Amniotic stem cell (primary cell): ENCODE measurements at places on chromosomes 12 and 14.
A peak's percentile ranks its signal among the peaks of the same experiment; 100 is the strongest.

- no peak for DNase-seq
Measured at GRCh38 chr14:96568621-96569020, 66.4 kb downstream of the PAPOLA start.

GRCh38 chr14:52853522-52853854, 62.1 kb upstream of the GNPNAT1 start:
- DNase-seq = no peak

DNA sequence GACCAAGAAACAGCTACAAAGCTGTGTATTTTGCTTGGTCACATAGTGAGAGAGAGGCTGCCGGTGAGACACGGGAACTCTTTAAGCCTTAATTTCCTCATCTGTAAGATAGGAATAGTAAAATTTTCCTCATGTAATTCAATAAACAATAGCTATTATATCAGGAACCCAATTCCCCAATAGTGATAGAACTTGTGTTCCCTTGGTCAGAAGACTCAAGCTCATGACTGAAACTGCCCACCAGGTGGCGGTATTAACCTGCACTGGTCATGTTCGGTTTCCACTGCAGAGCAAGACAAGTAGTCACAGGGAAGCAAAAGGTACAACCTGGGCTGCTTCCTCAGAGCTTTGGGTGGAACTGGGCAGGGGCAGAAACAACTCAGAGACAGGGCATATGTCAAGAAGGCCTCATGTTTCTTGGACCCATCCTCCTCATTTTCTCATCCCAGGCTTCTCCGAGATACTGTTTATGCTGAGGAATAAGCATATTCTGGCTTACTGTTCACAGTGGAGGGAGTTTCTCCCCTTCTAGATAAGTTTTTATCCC, 4.2 kb upstream of the AJUBA start:
- peak; percentile 79 for DNase-seq

- peak; percentile 14 for DNase-seq
Measured at GRCh38 chr14:20606190-20606901, 15.2 kb upstream of the RNASE12 start.

GRCh38 chr14:90559811-90560492, 163.1 kb downstream of the CALM1 start:
- DNase-seq = no peak

- no peak for DNase-seq
Measured at GRCh38 chr12:42326541-42327226, 717 bp downstream of the PPHLN1 start.

- peak; percentile 25 for DNase-seq
Measured at GRCh38 chr14:71625891-71626701, 306.1 kb upstream of the RGS6 start.

GRCh38 chr12:121773011-121773777, 20.3 kb downstream of the RHOF start:
- no peak for DNase-seq

DNA sequence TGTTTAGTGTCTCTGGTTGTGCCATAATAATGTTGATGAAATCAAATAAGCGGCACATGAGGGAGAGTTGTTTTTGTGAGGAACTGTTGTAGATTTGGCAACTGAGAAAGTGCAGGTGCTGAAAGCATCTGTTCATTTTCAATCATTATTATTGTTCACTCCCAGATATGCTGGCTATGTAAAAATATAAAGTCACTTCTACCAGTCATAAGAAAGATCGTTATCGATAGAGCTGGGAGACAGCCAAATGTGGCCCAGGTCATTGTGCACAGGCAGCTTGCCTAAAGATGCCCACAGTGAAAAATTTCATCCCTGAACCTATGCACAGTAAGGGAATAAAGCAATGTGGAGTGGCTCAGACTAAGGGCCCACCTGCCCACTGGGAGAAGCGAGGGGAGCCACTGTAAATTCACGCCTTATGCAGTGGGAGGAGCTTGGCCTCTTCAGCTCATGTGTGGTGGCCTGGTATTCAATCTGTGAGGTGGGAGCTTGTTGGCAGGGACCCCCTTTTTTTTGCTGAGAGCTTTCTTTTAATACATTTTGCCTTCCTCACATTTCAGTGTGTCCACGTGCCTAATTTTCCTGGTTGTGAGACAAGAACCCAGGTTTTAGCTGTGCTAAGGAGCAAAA, 1490.8 kb upstream of the TMEM132C start:
- no peak for DNase-seq

DNA sequence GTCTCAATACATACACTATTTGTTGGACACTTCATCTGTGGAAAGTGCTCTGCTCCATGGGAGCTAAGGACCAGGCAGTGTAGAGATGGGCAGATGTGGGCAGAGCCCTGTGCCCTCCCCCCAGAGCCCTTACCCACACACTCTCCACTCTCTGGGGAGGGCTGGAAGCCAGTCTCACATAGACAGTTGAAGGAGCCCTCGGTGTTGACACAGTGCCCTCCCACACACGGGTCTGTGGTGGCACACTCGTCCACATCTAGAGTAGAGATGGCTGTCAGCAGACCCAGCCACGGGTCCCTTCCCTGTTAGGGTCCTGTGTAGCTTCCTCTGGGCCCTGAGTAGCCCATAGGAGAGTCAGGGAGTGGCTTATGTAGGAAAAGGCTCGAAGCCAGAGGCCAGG, 14.3 kb downstream of the ISCA2 start:
- no peak for DNase-seq

GRCh38 chr12:3035171-3035570, 42.0 kb upstream of the TSPAN9 start:
- DNase-seq = no peak

DNA sequence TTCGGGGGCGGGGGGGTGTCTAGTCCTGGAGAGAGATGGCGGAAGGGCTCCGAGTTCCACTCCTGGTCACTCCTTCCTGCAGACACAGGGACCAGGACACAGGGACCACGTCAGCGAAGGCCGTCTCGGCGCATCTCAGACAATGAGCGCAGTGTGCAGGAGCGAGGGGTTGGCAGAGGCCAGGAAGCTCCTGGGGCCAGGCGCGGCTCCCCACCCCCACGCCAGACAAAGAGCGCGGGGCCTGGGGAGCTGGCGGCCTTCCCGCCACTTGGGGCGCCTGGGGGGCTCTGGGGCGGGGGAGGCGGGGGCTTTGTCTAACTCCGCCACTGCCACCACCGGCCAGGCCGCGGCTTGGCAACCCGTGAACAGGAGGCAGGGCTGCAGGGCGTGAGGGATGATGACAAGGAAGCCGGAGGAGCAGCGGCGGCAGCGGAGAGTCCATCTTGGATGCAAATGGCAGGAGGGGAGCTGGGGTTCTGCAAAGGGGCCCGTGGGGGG, 2.2 kb downstream of the CDK2AP1 start:
- DNase-seq = peak; percentile 47

DNA sequence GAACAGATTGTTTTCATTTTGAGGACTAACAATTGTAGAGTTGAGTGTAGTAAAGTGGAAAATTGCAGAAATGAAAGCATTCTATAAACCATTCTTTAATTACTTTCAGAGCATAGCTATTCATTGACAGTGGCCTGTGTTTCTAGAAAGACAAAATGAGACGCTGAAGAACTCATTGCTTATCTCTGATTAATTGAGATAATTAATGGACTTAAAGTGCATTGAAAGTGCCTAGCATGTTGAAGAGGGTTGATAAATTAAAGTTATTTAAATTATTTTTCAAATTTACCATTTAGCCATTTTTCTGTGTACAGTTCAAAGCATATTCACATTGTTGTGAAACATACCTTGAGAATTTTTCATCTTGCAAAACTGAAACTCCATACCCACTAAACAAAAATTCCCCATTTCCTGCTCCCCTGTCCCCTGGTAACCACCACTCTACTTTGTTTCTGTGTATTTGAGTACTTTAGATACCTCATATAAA, 57.4 kb downstream of the DAAM1 start:
- no peak for DNase-seq

DNA sequence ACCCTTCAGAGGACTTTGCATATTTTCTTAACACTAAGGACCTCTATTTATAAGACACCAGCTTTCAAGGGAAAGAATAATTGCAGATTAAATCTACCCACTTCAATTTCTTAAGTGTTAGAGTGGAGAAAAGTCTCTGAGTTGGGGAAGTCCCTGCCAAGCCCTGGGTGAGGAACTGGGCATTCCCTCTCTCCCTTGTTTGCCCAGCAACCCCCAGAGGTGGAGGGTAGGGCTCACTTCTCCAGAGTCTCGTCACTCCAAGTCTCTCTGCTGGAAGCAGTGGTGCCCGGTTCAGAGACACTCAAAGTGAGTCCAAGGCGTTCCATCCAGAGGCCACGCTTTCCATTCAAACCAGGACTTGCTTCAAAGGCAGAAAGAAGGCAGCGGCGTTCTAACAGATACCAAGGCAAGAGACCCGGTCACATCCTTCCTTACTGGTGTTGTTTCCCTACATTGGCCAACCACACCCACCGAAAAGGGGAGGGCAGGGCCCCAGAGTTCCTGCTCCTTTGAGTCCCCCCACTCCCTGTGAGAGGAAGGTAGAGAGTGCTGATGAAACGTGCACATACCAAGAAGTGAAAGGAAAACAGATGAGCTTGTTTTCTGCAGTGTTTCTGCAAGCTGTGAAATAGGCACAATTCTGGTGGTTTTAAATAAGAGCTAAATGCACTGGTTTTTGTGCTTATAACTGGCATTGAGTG, 6.1 kb upstream of the BDKRB2 start:
- DNase-seq = no peak

- DNase-seq = no peak
Measured at GRCh38 chr14:105018414-105018813, 2.5 kb downstream of the CDCA4 start.

DNA sequence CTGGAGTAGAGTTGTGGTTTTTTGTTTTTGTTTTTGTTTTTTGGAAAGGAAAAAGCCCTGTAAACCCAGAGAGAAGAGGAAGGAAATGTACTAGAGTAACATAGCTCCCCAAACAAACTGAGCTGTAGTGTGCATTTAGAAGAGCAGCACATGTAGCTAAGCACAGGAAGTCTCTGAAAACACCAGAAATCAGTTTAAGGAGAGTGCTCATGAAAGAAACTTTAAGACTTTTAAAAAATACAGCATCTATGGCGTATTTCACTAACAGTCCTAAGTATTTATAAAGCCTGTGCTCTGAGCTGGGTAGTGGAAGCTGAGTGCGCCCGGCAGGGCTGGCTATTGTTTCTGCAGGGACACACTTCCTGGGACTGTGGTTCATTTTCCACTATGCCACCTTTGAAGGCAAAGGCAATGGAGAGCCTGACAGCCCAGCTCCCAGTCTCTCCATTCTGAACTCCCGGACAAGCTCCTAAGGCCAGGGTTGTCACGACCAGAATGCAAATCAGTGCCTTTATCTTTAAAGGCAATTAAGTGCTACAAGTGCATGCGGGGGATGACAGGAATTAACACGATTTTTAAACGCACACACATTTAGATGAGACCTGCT, 45.4 kb downstream of the NIN start:
- DNase-seq = no peak

GRCh38 chr14:30179381-30180130, 251.9 kb upstream of the PRKD1 start:
- DNase-seq = no peak

GRCh38 chr14:29716150-29716549, 211.5 kb downstream of the PRKD1 start:
- no peak for DNase-seq

GRCh38 chr14:96275177-96276112, 19.4 kb downstream of the BDKRB1 start:
- peak; percentile 41 for DNase-seq

- DNase-seq = peak; percentile 8
Measured at GRCh38 chr14:69818758-69819191, 21.7 kb upstream of the SLC10A1 start.

GRCh38 chr14:104420990-104421389, 158.6 kb upstream of the C14orf180 start:
- no peak for DNase-seq

GRCh38 chr14:99807413-99808153, 14.4 kb downstream of the EML1 start:
- DNase-seq = no peak

GRCh38 chr14:21771671-21772070, 98.1 kb upstream of the OR4E1 start:
- no peak for DNase-seq

- no peak for DNase-seq
Measured at GRCh38 chr14:89237921-89238529, 179.0 kb downstream of the FOXN3 start.

DNA sequence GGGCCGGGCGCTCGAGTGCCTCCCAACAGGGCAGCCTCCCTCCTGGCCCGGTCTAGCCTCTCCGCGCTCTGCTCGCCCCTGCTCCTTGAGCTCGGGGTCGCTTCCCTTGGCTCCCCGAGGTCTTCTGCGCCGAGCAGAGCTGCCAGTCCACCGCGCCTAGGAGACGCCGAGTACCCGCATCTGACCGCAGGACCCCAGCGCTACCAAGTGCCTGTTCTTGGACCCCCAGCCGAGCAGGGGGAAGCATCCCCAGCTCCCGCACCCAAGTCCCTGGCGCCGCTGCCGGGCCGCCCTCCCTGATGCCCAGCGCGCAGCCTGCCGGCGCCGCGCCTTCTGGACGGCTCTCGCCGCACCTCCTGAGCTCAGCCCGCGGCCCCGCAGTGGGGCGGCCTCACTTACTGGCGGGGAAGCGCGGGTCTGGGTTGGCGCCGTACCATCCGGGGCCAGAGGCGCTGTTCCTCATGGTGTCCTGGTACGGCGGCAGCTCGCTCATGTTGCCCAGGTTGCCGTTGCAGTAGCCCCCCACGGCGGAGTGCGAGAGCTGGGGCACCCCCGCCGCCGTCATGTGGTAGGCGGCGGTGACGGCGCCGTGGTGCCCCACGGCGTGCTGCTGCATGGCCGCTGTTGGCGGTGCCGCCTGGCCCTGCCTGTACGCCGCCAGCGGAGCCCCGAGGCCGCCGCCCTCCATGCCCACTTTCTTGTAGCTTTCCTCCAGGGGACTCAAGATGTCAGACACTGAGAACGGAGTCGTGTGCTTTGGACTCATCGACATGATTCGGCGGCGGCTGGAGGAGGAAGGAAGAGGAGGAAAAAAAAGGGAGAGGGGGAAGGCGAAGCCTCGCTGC, 1.2 kb downstream of the NKX2-1 start:
- DNase-seq = no peak

DNA sequence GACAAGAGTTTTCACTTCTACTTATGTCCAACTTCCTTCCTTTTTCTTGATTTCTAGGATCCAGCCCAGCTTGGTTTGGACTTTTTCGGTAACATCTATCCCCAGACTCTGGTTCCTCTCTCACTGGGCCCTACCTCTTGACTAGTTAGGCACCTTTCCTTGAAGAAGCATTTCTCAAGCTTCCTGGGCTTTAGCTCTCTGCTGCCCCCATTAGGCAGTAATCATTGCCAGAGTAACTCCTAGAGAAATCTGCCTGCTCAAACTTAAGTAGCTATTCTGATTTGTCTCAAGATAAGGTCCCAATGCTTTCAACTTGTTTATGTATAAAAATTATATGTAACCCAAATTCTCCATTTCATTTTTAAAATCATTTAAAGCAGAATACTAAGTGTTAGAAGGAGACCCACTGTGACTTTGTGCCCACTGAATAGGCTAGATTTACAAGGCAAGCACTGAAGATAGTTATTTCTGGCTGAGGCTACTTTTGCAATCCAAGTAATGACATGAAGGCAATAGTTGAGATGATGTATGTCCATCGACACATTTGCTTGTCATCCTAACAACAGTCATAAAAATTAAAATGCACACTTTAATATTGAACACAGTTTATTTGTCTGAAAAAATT, 275.0 kb upstream of the G2E3 start:
- DNase-seq = no peak
